ENCODE measurements at places on chromosomes 12 and 14. TPM values are rescaled to one million over a fixed set of nuclear protein-coding genes. Genes with fewer than 3 reads are reported as not detected.

DNA sequence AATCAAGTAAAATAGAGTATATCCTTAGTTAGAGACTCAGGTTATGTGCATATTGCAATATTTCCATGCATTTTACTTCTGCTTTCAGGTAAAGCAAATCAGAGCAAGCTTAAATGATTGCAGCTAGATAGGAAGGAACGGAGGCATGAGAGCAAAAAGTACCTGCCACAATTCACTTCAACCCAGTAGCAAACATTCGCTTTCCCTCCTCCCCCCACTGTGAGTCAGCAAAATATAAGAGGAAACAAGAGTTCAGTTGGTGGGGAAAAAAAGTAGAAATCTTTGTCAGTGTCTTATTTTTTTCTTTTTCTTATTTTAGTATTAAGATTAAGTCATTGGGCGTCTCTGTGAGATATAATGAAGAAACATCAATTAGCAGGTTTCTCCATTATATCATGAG lies 475.4 kb downstream of the NPAS3 start:
- no peak overlapping the region for H3K27ac ChIP-seq
- H3K36me3 ChIP-seq, result no peaks in the 10 kb centered on the region
- H3K27me3 ChIP-seq, result no peaks in the 10 kb centered on the region
- no peak for DNase-seq
- H3K4me1 ChIP-seq, result no peaks in the 10 kb centered on the region
- no peak overlapping the region for H3K4me3 ChIP-seq

GRCh38 chr12:5511644-5512600 lies 80.0 kb downstream of the NTF3 start:
- H3K4me3 ChIP-seq, result no peak overlapping the region
- H3K4me1 ChIP-seq, result peaks cover 20% of the 10 kb centered on the region
- DNase-seq, result peak; percentile 77
- no peaks in the 10 kb centered on the region for H3K27me3 ChIP-seq
- no peaks in the 10 kb centered on the region for H3K36me3 ChIP-seq
- no peak overlapping the region for H3K27ac ChIP-seq

- H3K4me3 ChIP-seq, result no peak overlapping the region
- H3K27me3 ChIP-seq, result no peaks in the 10 kb centered on the region
- peaks cover 9% of the 10 kb centered on the region for H3K4me1 ChIP-seq
- H3K27ac ChIP-seq, result no peak overlapping the region
- DNase-seq, result no peak
Measured at GRCh38 chr12:12747278-12747677, 30.1 kb downstream of the CDKN1B start.

DNA sequence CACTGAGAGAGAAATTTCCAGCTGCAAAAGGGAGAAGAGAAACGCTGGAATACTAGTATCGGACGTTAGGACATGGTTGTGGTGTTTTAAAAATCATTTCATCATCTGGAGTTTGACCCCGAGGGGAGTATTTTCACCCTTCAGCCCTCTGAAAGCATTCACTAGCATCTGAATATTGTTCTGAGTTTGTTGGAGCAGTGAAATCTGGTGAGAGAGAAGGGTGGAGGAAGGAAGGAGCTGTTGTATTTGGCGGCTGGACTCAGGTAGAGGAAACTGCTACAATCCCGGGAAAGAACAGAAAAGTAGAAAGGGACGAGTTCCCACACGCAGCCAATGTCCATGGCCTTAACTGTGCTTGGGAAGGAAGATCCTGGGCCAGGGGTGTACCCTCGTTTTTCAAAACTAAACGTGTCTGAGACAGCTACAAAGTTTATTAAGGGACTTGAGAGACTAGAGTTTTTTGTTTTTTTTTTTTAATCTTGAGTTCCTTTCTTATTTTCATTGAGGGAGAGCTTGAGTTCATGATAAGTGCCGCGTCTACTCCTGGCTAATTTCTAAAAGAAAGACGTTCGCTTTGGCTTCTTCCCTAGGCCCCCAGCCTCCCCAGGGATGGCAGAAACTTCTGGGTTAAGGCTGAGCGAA lies 896 bp upstream of the CDKN1B start:
- no peak for DNase-seq
- no peaks in the 10 kb centered on the region for H3K27me3 ChIP-seq
- peak overlapping the region; percentile 98 for H3K4me3 ChIP-seq
- H3K27ac ChIP-seq, result peak overlapping the region; percentile 95
- H3K4me1 ChIP-seq, result peaks cover 21% of the 10 kb centered on the region

DNA sequence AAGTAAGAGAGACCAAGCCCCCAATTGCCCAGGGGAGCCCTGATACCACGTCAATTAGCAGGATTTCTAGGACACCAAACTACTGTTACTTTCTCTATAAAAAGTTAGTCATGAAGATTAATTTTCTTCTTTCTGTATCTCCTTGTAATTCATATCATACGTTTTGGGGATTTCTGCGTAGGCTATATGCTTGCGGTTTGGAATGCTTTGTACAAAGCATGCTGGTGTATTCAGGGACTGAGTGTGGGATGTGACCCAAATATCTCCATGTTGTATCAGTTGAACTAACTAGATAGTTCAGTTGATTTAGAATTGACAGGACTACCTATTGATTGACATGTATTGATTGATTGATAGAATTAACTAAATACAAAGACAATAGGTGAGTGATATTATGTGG lies 7.7 kb downstream of the GPR33 start:
- no peaks in the 10 kb centered on the region for H3K27me3 ChIP-seq
- DNase-seq, result no peak
- no peaks in the 10 kb centered on the region for H3K36me3 ChIP-seq
- peaks cover 5% of the 10 kb centered on the region for H3K4me1 ChIP-seq

- no peaks in the 10 kb centered on the region for H3K36me3 ChIP-seq
- no peak overlapping the region for H3K27ac ChIP-seq
- DNase-seq, result no peak
- H3K4me3 ChIP-seq, result no peak overlapping the region
Measured at GRCh38 chr14:81366884-81367283, 33.2 kb downstream of the STON2 start.

GRCh38 chr14:59187802-59188460 lies 536 bp upstream of the DAAM1 start:
- no peaks in the 10 kb centered on the region for H3K27me3 ChIP-seq
- peak overlapping the region; percentile 96 for H3K27ac ChIP-seq
- H3K4me3 ChIP-seq, result peak overlapping the region; percentile 88
- peak; percentile 54 for DNase-seq
- no peaks in the 10 kb centered on the region for H3K36me3 ChIP-seq
- H3K4me1 ChIP-seq, result peaks cover 17% of the 10 kb centered on the region

- H3K27ac ChIP-seq, result no peak overlapping the region
- DNase-seq, result no peak
- no peaks in the 10 kb centered on the region for H3K27me3 ChIP-seq
- H3K4me3 ChIP-seq, result no peak overlapping the region
- no peaks in the 10 kb centered on the region for H3K36me3 ChIP-seq
- H3K4me1 ChIP-seq, result no peaks in the 10 kb centered on the region
Measured at GRCh38 chr14:72377016-72377415, 444.8 kb downstream of the RGS6 start.

- H3K36me3 ChIP-seq, result no peaks in the 10 kb centered on the region
- H3K27ac ChIP-seq, result no peak overlapping the region
- H3K4me3 ChIP-seq, result no peak overlapping the region
- DNase-seq, result no peak
- no peaks in the 10 kb centered on the region for H3K27me3 ChIP-seq
Measured at GRCh38 chr14:71384007-71384845, 477.0 kb downstream of the PCNX1 start.

- H3K36me3 ChIP-seq, result no peaks in the 10 kb centered on the region
- peaks cover 8% of the 10 kb centered on the region for H3K4me1 ChIP-seq
- H3K27ac ChIP-seq, result no peak overlapping the region
- no peaks in the 10 kb centered on the region for H3K27me3 ChIP-seq
- no peak overlapping the region for H3K4me3 ChIP-seq
- peak; percentile 22 for DNase-seq
Measured at GRCh38 chr14:77603654-77604255, 12.7 kb downstream of the SPTLC2 start.

GRCh38 chr12:46377678-46378077 lies 5.1 kb upstream of the SLC38A2 start:
- H3K4me3 ChIP-seq, result no peak overlapping the region
- H3K36me3 ChIP-seq, result no peaks in the 10 kb centered on the region
- peaks cover 13% of the 10 kb centered on the region for H3K4me1 ChIP-seq
- H3K27ac ChIP-seq, result no peak overlapping the region

GRCh38 chr12:121776190-121777098 lies 17.0 kb downstream of the RHOF start:
- H3K4me1 ChIP-seq, result peaks cover 3% of the 10 kb centered on the region
- H3K27me3 ChIP-seq, result no peaks in the 10 kb centered on the region
- no peak overlapping the region for H3K4me3 ChIP-seq

GRCh38 chr14:32121948-32122347 lies 44.8 kb downstream of the ARHGAP5 start:
- no peak for DNase-seq
- H3K4me1 ChIP-seq, result no peaks in the 10 kb centered on the region
- no peak overlapping the region for H3K4me3 ChIP-seq
- H3K27ac ChIP-seq, result no peak overlapping the region

DNA sequence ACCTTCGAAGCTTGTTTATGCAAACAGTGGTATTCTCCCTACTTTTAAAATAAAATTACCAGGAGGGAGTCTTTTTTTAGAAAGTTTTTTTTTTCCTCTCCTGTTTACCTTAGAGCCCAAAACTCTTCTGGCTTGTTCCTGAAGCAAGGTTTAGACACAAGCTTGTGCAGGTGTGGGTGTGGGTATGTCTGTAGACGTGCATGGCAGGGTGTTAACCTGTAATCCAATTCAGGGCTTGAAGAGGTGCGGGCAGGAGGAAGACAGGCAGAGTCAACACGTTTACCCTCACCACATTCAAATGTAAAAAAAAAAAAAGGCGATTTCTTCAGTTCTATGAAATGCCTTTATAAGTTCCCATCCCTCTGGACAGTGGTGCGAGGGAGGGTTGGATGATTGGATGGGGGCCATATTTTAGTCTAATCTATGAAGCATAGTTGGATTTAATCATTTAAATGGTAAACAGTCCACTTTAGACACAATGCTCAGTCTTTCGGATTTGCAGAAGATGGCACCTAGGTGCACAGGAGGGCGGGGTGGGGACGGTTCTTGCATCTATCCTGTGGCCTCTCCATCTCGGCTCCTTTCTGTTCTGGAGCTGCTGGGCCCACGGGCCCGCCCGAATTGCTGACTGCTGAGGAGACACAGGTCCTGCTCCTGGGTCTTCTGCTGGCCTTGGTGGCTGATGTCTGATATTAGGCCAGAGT lies 982 bp upstream of the NINJ2 start:
- H3K4me3 ChIP-seq, result no peak overlapping the region
- H3K27ac ChIP-seq, result peak overlapping the region; percentile 46
- peaks cover 11% of the 10 kb centered on the region for H3K4me1 ChIP-seq
- H3K27me3 ChIP-seq, result no peaks in the 10 kb centered on the region

GRCh38 chr12:104426926-104427546 lies 29.7 kb upstream of the CHST11 start:
- DNase-seq, result no peak
- no peaks in the 10 kb centered on the region for H3K4me1 ChIP-seq
- no peak overlapping the region for H3K4me3 ChIP-seq
- H3K36me3 ChIP-seq, result no peaks in the 10 kb centered on the region
- no peak overlapping the region for H3K27ac ChIP-seq

GRCh38 chr14:102565331-102565887 lies 27.0 kb upstream of the RCOR1 start:
- no peaks in the 10 kb centered on the region for H3K27me3 ChIP-seq
- H3K36me3 ChIP-seq, result no peaks in the 10 kb centered on the region
- DNase-seq, result no peak
- H3K4me1 ChIP-seq, result no peaks in the 10 kb centered on the region

DNA sequence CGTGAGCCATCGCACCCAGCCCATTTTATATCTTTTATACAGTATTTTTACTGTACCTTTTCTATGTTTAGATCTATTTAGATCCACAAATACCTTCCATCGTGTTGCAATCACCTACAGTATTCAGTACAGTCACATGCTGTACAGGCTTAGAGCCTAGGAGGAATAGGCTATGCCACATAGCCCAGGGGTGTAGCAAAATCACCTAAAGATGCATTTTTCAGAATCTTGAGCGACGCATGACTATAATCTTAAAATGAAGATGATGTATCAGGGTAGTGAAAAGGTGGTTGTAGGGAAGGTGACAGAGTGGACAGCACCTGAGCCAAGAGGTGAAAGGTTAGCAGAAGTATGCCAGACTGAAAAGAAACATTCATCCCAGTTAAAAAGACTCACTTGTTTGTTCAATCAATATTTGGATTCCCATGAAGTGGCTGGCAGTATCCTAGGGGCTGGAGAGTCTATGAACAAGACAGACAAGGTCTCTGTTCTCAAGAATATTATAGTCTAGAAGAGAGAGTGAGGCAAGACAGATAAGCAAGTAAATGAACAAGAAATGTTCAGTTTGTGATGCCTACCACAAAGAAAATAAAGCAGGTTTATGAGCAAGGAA lies 3.6 kb downstream of the SPRING1 start:
- no peak overlapping the region for H3K4me3 ChIP-seq
- peaks cover 6% of the 10 kb centered on the region for H3K4me1 ChIP-seq

DNA sequence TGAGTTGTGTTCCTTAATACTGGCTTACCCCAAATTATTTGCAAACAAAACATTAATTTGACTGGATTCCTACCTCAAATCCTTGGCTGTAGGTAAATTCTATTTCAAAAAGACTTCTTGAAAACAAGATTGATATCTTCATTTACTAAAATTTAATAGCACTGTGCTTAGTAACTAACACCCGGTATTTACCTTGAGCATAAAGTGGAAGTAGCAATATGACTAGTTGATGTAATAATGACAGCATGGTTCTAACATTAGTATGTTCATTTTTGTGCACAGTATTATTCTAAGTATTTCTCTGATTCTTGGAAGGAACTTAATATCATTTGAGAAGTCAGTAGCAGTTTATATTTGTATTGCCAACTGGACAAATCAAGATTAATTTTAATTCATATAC lies 96.8 kb downstream of the PPHLN1 start:
- no peaks in the 10 kb centered on the region for H3K36me3 ChIP-seq
- H3K27me3 ChIP-seq, result no peaks in the 10 kb centered on the region
- H3K27ac ChIP-seq, result no peak overlapping the region

- no peaks in the 10 kb centered on the region for H3K27me3 ChIP-seq
- no peaks in the 10 kb centered on the region for H3K4me1 ChIP-seq
- H3K4me3 ChIP-seq, result no peak overlapping the region
- H3K27ac ChIP-seq, result no peak overlapping the region
- no peak for DNase-seq
Measured at GRCh38 chr14:50601394-50601793, 41.4 kb downstream of the ATL1 start.

GRCh38 chr14:34251662-34252061 lies 210.4 kb downstream of the SPTSSA start:
- H3K4me3 ChIP-seq, result no peak overlapping the region
- H3K27me3 ChIP-seq, result no peaks in the 10 kb centered on the region
- DNase-seq, result no peak
- no peak overlapping the region for H3K27ac ChIP-seq
- no peaks in the 10 kb centered on the region for H3K36me3 ChIP-seq
- H3K4me1 ChIP-seq, result no peaks in the 10 kb centered on the region

GRCh38 chr12:20486233-20486632 lies 117.9 kb downstream of the PDE3A start:
- H3K27ac ChIP-seq, result no peak overlapping the region
- H3K4me1 ChIP-seq, result no peaks in the 10 kb centered on the region
- no peak overlapping the region for H3K4me3 ChIP-seq
- no peak for DNase-seq
- H3K27me3 ChIP-seq, result no peaks in the 10 kb centered on the region
- no peaks in the 10 kb centered on the region for H3K36me3 ChIP-seq

- no peak overlapping the region for H3K4me3 ChIP-seq
- H3K36me3 ChIP-seq, result no peaks in the 10 kb centered on the region
- H3K27ac ChIP-seq, result no peak overlapping the region
- no peaks in the 10 kb centered on the region for H3K4me1 ChIP-seq
- DNase-seq, result no peak
Measured at GRCh38 chr14:93076755-93077154, 39.0 kb downstream of the ITPK1 start.

The KRT71 gene
- polyA plus RNA-seq, result not detected

The SMAGP gene
- polyA plus RNA-seq, result 16.0 TPM

The ACVRL1 gene
- 9.9 TPM for polyA plus RNA-seq

The TBC1D30 gene
- polyA plus RNA-seq, result 7.0 TPM

The YEATS4 gene
- 112 TPM for polyA plus RNA-seq

The AP5M1 gene
- 30.6 TPM for polyA plus RNA-seq

The NFE2 gene
- polyA plus RNA-seq, result 2.6 TPM

The SLCO1B1 gene
- not detected for polyA plus RNA-seq

The E2F7 gene
- 3.5 TPM for polyA plus RNA-seq

The GPR84 gene
- 0.58 TPM for polyA plus RNA-seq

Data from testis (tissue), 5 donors.